ENCODE measurements at places on chromosomes 1 and 21. TPM values are rescaled to one million over a fixed set of nuclear protein-coding genes. Genes with fewer than 3 reads are reported as not detected.

FAM177B gene
- total RNA-seq, result not detected

CD1E gene
- total RNA-seq, result not detected

PSEN2 gene
- total RNA-seq, result 81.6 TPM

KLHL20 gene
- total RNA-seq, result 15.9 TPM

CDK18 gene
- 2.7 TPM for total RNA-seq

CHI3L2 gene
- 0.55 TPM for total RNA-seq

TMEM269 gene
- not detected for total RNA-seq

HCRTR1 gene
- total RNA-seq, result not detected

PTPN7 gene
- not detected for total RNA-seq

NOS1AP gene
- total RNA-seq, result 0.85 TPM

LCE2A gene
- 2.5 TPM for total RNA-seq

CCDC27 gene
- not detected for total RNA-seq

GPR37L1 gene
- total RNA-seq, result not detected

TNN gene
- not detected for total RNA-seq

AKR7A2 gene
- 72.5 TPM for total RNA-seq

CDCA8 gene
- 4.8 TPM for total RNA-seq

S100A3 gene
- not detected for total RNA-seq
